ENCODE measurements at places on chromosomes 3 and 15.

GRCh38 chr15:63759752-63760151 lies 74.0 kb downstream of the HERC1 start:
- DNase-seq = no peak

DNA sequence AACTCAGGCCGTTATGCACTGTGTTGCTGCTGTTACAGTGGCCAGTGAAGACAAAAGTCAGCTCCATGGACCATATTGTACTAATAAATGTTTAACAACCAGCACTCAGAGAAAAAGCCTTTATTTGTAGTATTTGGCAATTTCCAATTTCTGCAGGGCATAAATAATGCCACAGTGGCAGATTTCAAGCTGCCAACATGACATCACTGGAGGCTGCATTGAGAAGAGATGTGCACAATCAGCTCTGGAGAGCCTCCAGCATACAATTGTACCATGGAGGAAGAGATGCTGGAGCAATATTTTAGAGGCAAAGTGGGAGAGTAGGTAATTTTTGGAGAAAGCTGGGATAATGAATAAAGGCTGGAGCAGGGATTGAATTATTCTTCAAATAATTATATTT lies 9.7 kb upstream of the ALCAM start:
- DNase-seq = no peak

DNA sequence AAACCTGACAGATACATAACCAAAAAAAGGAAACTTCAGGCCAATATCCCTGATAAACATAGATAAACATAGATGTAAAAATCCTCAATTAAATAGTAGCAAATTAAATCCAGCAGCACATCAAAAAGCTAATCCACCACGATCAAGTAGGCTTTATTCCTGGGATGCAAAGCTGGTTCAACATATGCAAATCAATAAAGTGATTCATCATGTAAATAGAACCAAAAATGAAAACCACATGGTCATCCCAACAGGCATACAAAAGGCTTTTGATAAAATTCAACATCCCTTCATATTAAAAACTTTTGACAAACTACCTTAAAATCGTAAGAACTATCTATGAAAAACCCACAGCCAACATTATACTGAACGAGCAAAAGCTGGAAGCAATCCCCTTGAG lies 882.2 kb downstream of the NTRK3 start:
- DNase-seq = no peak

DNA sequence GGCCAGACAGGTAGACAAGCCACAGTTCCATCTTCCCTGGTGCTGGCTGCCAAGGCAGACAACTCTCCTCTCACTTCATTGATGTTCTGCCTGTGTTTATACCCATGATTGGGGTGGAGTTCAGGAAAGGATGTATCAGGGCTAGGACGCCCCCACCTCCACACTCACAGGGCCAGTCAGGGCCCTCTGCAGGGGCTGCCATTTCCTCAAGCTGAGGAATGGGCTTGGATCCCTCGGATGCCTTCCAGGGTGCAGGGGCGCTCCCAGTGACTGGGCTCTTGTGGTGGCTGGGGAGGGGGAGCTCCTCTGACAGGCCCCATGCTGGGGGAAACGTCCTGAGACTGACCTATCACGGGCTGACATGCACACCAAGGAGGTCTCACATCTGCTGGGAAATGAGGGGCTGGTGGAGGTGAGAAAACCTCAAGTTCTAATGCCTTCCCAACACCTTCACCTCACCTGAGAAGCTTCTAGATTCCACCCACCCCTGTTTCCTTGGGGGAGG lies 31.4 kb downstream of the SEMA7A start:
- DNase-seq = no peak

GRCh38 chr15:58227706-58228543 lies 89.7 kb downstream of the AQP9 start:
- DNase-seq = peak; percentile 63

GRCh38 chr3:17655743-17656142 lies 86.7 kb downstream of the TBC1D5 start:
- DNase-seq = no peak

GRCh38 chr3:107421170-107421792 lies 44.0 kb downstream of the CCDC54 start:
- peak; percentile 66 for DNase-seq

GRCh38 chr15:36831904-36832287 lies 252.5 kb downstream of the CDIN1 start:
- DNase-seq = no peak

DNA sequence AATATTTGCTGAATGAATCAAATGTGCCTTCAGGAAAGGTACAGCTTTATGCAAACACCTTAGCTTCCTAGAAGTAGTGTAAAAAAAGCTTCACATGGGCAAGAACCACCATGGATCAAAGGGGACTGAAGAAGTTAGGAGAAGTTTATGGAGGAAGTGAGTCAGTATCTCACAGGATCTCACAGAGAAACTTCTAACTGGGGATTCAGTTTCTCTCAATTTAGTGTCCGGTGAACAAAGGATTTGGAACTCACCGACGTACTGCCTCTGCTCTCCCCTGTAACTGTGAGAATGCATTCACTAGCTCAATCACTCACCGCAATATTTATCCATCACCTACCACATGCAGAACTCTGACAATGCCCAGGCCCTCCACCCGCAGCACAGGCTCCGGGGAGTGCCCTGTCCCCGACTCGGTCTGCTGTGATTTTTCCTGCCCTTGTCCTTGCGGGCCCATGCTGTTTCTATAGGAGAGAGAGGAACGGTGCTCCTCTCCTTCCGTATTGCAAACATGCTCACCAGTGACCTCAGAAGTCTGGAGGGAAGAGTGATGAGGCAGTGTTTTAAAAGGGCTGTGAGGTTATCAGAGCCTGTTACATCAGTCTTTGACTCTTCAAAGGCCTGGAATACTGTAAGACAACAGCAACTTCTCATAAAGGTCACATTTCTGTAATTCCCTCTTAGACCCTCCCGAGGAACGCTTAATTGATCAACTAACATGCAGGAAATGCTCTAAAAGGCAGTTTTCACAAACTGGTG lies 222.5 kb upstream of the ICE2 start:
- no peak for DNase-seq

DNA sequence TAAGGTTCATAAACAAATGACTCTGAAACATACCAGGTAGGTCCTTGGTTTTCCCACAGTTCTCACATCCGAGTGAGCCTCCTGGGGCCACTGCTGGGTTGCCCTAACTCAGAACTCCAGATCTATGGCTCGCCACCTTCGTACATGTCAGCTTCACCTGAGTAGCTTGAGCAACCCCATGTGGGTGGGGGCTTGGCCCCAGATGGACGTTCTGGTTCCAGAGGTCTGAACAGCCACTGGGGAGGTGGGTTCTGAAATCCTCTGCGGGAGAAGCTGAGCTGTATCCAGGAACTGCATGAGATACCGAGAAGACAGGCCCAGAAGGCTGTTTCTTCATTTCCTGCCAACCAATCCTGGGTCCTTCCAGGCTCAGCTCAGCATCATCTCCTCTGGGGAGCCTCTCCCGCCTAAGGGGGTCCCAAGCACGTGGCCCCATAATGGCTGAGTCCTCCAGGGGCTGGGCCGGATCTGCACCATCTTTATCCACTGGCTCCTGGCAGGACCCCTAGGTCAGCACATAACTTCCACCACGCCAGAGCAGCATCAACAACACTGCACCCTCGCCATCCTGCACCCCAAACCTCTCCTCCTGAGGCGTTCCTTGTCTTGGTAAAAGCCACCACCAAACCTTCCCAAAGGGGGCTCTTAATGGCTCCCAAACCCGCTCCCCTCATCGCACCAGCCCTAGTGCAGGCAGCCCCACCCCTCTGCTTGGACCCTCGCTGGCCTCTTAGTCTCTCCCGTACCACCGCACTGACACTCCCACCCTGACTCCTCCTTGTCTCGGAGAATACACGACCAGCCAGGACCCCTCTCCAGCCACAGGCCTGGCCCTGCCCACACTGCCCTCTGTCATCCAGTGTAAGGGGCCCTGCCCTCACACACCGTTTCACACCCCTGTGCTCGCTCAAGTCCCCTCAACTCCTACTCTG lies 39.8 kb downstream of the PCSK6 start:
- no peak for DNase-seq

DNA sequence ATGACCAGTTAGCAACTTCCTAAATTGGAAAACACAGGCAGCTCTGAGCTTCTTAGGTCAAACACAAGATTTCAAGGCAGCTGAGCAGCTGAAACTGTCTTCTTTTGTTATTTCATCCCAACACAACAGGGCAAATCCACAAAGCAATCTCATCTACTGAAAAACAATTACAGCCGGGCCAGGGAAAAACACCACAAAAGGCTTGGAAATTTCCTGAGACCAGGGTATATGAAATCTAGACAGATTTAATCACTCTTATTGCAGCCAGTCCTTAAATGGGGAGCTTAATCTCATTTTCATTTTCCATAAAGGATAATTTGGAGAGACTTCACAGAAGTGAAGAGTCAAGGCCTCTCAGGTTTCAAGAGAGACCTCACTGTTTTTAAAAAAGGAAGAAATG lies 181.8 kb downstream of the SSR3 start:
- DNase-seq = no peak

GRCh38 chr3:58256061-58256460 lies 18.5 kb downstream of the ABHD6 start:
- no peak for DNase-seq

- DNase-seq = no peak
Measured at GRCh38 chr3:154324919-154325318, 632 bp upstream of the DHX36 start.

GRCh38 chr3:73580343-73580742 lies 44.4 kb downstream of the PDZRN3 start:
- no peak for DNase-seq

DNA sequence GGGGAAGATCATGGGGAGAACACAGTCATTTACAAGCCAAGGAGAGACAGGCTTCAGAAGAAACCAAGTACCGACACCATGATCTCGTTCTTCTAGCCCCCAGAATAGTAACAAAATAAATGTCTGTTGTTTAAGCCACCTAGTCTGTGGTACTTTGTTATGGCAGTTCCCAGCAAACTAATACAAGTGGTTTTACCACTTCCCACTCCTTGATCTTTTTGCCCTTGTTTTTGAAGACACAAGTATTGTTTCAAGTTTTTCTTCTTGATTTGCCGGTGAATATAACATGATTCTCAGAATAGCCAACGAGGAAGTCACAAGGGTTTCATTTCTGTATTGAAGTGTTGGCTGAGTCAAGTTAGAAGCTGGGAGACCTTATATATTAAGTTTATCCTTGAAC lies 220.3 kb downstream of the SOX2 start:
- no peak for DNase-seq

GRCh38 chr3:50201573-50202315 lies 3.3 kb upstream of the SLC38A3 start:
- no peak for DNase-seq

DNA sequence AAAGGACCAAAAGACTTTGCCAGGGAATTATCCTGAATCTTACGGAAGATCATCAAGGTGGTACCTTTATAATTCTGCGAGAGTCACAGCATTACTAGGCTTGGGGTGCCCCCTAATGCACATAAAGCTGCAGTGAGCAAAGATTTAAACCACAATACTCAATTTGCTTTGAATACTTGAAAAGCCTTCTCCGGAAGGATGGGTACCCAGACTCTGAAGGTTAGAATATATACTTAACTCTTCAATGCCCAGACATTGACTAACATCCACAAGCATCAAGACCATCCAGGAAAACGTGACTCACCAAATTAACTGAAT lies 117.8 kb upstream of the KCNH8 start:
- no peak for DNase-seq

- DNase-seq = no peak
Measured at GRCh38 chr3:159593927-159594605, 394.6 kb upstream of the IL12A start.

- no peak for DNase-seq
Measured at GRCh38 chr3:138449490-138449889, 15.1 kb downstream of the ESYT3 start.
